ENCODE measurements at places on chromosomes 6 and 20.
A peak's percentile ranks its signal among the peaks of the same experiment; 100 is the strongest.

- no peak for DNase-seq
Measured at GRCh38 chr6:53347250-53347920, 1.4 kb downstream of the ELOVL5 start.

DNA sequence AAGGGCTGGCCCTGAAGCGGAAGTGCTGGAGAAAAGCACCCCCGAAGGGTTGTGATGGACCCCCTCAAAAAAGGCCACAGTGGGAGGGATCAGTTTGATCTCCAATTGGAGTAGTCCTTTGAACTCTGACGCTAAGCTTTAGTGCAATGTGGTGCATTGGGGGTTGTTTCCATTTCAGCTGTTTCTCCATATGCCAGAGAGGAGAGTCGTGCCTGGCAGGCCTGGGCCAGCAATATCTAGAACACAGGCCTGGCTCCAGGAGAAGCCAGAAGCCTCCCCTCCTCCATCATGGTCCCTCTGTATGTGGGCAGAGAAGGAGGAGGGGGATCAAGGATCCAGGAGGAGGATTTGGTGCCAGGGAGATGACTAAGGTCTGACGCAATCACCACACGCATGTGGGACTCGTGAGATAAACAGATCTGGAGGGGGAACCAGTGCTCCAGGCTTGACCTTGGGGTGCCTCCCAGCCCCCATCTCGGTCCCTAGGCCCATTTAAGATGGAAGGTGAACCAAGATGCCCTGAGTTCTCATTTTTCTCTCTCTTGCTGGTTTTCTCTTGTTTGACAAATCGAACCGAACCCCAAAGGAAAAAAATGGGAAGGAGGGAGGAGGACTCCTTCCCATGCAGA, 517.4 kb upstream of the JARID2 start:
- DNase-seq, result no peak

DNA sequence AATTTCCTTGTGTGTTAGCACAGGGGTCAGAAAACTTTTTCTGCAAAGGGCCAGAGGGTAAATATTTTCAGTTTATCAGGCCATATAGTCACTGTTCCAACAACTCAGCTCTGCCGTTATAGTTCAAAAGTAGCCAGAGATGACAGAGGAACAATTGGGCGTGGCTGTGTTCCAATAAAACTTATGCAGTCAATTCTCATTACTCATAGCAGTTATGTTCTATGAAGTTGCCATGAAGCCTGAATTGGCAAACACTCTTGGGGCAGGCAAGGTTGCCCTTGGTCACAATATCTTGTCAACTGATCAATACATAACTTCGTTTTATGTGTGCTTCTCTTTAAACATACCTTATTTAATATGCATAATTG, 304.2 kb downstream of the TFAP2C start:
- no peak for DNase-seq

- no peak for DNase-seq
Measured at GRCh38 chr6:111800821-111801220, 72.4 kb downstream of the FYN start.

DNA sequence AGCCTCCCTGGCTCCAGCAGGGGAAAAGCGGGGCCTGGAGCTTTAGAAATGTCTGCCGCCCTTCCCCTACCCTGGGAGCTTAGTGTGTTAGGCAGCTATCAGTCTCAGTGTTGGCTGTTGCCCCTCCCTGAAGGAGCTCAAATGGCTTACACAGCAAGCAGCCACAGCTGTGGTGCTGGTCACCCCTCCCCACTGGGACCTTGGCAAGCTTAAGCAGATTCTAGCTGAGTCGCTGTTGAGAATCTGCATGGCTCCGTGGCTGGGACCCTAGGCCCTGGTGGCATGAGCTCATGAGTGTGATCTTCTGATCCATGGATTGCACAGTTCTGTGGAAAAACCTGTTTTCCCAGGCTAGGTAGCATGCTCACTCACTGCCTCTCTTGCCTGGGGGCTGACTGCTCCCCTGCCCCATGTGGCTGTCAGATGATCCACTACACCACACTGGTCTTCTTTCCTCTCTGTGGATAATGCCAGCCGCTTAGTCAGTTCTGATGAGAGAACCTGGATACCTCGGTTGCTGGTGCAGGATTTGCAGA, 714.0 kb downstream of the MAFB start:
- no peak for DNase-seq

DNA sequence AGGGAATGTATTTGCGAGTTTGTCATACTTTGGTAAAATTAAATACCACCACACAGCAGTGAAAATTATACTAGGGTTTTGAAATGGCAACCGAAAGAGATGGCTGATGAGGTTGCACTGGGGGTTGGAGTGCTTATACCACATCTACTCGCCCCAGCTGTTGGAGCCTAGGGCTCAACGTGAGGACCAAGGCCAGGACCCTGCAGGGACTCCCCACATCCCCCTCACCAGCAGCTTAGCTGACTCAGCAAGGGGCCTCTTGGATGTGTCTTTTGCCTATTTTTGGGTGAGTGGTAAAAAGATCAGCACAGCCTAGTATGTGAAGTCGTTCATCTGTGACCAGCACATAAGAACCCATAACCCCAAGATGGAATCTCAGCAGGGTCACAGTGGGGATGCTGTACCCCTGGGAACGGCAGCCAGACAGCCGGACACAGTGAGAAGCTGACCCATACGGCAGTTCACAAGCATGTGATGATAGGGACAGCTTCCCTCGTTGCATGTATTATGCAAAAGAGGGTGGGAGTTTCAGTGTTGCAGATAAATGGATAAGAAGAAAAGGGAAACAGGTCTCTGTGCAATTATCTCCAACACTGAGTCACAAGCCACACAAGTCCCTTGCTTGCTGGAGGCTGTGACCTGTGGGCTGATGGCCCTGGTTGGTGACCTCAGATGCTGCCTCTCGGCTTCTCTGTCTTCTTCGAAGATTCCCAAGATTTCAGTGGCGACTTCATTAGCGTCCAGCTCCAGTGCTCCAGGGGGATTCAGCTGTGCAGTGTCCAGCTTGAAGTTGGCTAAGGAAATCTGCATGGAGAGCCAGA, 20.9 kb upstream of the SPO11 start:
- DNase-seq, result no peak

- DNase-seq, result no peak
Measured at GRCh38 chr6:142187209-142187608, 40.1 kb downstream of the VTA1 start.

DNA sequence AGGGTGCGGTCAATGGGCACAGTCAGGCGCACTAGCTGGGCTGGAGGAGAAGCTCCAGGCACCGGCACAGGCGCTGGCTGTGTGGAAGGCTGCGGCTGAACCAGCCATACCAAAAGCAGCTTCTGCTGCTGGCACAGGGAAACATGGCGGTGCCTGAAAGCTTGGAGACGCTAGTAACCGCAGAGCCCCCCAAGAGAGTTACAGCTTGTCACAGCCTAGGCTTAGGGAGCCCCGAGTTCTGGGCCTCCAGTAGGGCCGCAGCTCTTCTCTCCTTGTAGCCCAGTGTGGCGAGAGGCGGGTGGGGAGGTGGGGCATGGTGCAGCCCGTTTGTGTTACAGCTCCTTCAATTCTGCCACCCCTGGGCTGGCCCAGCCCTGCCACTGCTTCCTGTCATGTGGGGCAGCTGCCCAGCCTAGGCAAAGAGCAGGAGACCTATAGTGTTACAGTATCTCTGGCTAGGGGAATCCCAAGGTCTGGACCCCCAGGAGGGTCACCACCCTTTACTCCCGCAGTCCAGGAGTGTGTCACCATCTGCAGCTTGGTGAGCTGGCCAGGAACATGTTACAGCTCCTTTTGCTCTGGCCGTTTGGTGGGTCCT, 58.6 kb upstream of the MANEA start:
- no peak for DNase-seq

GRCh38 chr6:161736781-161737292, 463.0 kb upstream of the AGPAT4 start:
- DNase-seq, result no peak

- DNase-seq, result no peak
Measured at GRCh38 chr6:1312473-1313367, 822 bp downstream of the FOXQ1 start.

DNA sequence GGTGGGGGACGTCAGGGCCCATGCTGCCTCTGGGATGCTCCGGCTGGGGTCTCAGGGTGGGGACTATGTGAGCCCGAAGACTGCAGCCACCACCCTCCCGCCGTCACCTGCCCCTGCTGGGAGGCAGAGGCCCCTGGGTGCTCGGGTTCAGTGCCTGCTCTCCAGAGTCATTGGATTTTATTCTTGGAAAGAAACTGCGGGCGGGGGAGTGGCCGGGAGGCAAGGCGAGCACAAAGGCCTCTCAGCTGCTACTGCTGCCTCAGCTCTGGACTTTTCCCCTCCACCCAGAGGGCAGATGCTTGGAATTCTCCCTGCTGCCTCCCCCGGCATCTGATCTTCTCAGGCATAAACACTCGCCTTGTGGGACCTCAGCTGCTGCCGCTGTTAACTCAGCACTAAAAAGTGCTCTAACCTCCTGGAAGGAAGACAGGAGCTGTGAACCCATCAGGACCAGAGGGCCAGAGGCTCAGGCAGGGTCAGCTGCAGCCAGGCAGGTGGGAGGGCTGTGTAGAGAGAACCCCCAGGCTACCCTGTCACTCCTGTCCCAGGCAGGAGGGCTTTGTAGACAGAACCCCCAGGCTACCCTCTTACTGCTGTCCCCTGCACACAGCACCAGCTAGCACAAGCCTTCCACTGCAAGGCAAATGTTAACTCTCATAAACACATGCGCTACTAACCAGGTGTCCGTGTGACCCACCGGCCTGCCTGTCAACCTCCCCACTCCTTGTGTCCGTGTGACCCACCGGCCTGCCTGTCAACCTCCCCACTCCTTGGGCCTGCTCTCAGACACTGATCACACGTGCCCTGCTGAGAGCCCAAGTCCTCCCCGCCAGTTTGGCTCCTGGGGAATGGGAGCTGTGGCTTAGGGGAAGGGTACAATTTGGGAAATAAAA, 9.4 kb upstream of the FRMD1 start:
- DNase-seq, result no peak

GRCh38 chr6:52994839-52995088, 320 bp downstream of the GSTA4 start:
- DNase-seq, result peak; percentile 21

- DNase-seq, result no peak
Measured at GRCh38 chr20:36833275-36834020, 42.5 kb upstream of the TLDC2 start.

GRCh38 chr6:135939208-135939591, 87.7 kb downstream of the PDE7B start:
- DNase-seq, result no peak

DNA sequence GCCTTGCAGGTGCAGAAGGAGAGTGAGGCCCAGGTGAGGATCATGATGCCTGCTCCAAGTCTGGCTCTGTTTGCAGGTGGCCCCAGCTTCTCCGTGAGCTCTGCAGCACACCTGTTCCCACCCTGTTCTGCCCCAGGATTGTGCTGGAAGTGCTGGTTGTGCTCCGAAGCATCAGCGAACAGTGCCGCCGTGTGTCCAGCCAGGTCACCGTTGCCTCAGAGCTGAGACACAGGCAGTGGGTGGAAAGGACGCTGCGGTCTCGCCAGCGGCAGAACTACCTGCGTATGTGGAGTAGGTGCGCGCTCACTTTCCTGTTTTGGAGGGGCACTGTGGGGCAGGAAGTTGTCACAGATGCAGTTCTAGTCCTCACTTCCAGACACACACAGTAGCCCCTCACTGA, 25.0 kb downstream of the ERMARD start:
- DNase-seq, result no peak

GRCh38 chr6:82617648-82618047, 254.0 kb downstream of the TPBG start:
- DNase-seq, result no peak

GRCh38 chr6:48765352-48765961, 654.5 kb upstream of the PTCHD4 start:
- DNase-seq, result no peak

- no peak for DNase-seq
Measured at GRCh38 chr6:624979-625378, 31.9 kb downstream of the HUS1B start.

DNA sequence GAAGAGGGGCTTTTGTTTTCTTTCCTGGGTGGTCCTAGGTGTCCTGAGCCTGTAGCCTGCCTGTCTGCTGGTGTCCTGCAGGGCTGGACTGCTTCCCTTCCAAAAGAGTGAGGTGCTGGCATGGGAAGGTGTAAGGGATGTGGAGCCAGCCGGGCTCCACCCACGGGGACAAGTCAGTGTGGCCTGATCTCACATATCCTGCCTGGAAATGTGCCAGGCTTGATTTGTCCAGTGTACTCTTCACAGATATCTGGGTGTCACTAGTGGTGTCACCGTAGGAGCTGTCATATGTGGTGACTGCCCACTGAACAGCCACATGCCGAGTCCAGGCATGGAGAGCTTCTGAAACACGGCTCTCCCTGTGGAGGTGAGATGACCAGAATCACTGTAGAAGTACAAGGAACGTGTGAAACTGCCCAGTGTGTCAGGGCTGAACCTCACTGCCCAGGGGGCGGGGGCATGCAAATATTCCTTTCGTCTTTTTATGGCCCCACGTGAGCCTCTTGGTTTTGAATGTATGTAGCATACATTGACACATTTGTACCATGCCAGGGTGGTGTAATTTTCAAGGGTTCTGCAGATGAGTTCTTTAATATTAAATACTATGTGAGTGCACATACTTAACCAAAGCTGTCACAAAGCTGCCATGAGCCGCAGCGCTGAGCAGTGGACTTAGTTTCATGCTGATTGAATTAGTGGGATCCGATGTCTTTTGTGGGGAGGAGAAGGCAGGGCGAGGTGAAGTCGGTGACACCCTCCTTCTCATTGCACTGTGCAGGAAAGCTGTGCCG, 55.8 kb downstream of the CDH4 start:
- DNase-seq, result no peak

DNA sequence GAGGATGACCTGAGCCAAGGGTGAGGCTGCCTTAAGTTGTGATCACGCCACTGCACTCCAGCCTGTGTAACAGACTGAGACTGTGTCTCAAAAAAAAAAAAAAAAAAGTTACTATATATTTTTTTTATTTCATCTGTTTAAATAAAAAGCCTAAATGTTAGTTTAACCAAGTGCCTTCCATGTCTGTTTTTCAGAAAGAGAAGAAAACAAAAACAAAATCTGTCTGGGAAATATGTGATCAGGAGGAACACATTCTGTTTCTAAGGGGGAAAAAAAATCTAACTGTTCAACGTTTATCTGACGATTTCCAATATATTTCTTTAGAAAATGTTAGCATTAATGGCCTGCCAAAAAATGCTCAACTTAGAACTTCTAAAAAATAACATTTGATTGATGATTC, 147.0 kb downstream of the IPCEF1 start:
- no peak for DNase-seq

- no peak for DNase-seq
Measured at GRCh38 chr6:14281811-14282660, 164.5 kb downstream of the CD83 start.

GRCh38 chr6:29938746-29939508, 3.4 kb upstream of the HLA-A start:
- no peak for DNase-seq

DNA sequence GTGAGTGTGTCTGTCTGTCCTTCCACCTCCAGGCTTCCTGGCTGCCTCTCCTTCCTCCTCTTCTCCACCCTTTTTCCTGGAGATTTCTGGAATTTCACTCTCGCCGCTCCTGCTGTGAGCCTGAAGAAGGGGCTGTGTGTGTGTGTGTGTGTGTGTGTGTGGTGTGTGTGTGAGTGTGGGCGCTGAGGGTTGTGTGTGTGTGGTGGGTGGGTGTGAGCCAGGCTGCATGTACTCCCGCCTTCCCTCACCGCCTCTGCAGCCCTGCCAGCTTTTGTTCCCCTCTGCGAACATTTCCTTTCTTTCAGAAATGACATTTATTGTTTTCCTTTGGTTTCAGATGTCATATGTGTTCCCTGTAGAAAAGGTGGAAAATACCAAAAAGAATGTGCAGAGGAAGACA, 76.0 kb downstream of the SRC start:
- DNase-seq, result no peak
